ENCODE measurements at places on chromosomes 2 and 18.

GRCh38 chr2:51595836-51596235 lies 563.9 kb upstream of the NRXN1 start:
- no peak for DNase-seq

DNA sequence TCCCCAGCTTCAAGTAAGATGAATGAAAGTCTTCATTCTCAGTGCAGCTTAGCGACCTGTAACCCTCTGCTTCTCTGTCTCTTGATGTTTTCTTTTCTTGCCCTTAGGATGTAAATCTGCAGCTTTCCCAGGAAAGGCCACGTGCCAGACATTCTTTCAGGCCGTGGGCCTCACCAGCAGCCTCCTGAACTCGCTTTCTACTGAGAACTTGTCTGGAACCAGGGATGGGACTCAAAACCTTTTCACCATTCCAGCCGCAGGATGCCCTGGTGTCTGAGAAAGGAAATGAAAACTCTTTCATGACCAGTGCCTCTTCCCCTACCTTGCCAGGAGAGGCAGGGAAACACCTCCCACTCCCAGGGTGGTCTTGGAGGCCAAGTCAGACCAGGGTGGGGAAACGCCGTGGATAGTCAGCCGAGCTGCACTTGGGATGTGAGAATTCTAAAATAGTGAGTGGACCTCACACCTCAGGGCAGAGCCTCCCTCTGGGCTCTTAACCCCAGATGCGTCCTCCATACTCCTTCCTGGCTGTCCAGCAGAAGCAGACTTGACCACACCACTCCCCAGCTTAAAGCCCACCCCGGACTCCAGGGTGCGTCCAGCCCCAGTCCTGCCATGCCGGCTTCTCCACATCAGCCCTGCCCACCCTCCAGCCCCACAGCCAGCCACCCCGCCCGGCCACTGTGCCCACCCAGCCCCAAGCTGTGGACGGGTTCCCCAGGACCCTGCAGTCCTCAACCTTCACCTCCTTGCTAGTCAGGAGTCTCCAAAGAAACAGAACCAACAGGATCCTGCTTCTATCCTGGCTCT lies 115.5 kb downstream of the TWIST2 start:
- DNase-seq = no peak

DNA sequence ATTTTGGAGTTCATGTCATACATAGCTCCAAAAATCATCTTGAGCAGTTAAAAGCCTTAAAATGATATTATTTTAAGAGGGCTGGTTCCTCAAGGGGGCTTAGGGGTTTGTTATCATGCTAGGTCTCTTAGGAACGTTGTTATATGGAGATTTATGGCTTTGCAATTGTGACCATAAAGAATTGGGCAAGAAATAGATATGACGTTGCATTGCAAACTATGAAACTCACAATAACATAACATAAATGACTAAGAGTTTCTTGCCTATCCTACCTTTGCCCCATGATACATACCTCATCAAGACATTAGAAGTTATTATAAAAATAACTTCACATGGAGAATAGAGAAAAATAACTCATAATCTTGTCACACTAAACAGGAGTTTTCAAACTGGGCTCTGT lies 206.4 kb upstream of the SESTD1 start:
- DNase-seq = no peak

GRCh38 chr2:133171393-133172004 lies 396.8 kb downstream of the NCKAP5 start:
- peak; percentile 49 for DNase-seq

- DNase-seq = no peak
Observed at GRCh38 chr2:64593035-64593655, 60.6 kb downstream of the SERTAD2 start.

GRCh38 chr2:166125557-166125956 lies 2.3 kb downstream of the SCN1A start:
- DNase-seq = no peak

DNA sequence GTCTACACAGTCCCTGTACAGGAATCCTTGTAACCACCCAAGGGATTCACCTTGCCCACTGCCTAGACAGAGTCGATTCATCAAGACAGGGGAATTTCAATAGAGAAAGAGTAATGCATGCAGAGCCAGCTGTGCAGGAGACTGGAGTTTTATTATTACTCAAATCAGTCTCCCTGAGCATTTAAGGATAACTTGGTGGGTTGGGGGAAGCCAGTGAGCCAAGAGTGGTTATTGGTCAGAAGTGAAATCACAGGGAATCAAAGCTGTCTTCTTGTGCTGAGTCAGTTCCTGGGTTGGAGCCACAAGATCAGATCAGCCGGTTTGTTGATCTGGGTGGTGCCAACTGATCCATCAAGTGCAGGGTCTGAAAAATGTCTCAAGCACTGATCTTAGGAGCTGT lies 17.8 kb upstream of the FAM98A start:
- DNase-seq = no peak

DNA sequence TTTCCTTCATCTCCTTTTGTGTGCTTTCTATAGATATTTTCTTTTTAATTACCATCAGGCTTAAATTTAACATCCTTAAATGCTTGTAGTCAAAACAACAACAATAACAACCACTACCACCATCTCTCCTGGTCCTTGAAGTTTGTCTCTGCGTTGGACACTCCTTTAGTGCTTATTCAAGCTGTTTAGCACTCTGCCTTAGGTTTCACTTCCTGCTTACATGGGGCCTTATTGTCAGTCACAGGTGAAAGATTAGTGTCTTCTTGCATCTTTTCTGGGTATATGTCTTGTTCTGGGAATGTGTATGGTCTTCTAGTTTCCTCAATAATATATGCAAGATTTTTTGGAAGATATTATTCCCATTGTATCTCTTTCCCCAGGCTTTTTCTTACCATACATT lies 240.1 kb upstream of the NXPH2 start:
- no peak for DNase-seq

GRCh38 chr18:77360315-77361190 lies 110.9 kb downstream of the GALR1 start:
- DNase-seq = no peak

DNA sequence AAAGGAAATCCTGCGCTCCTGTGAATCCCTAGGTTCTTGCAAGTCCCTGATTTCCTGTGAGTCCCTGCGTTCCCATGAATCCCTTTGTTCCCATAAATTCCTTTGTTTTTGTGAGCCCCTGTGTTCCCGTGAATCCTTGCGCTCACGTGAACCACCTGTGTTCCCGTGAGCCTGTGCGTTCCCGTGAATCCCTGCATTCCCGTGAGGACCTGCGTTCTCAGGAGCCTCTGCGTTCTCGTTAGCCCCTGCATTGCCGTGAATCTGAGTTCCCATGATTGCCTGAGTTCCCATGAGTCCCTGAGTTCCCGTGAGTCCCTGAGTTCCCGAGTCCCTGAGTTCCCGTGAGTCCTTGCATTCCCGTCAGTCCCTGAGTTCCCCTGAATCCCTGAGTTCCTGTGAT lies 71.5 kb downstream of the SNTG2 start:
- no peak for DNase-seq

- no peak for DNase-seq
Observed at GRCh38 chr18:54263904-54264336, 5.4 kb upstream of the POLI start.

DNA sequence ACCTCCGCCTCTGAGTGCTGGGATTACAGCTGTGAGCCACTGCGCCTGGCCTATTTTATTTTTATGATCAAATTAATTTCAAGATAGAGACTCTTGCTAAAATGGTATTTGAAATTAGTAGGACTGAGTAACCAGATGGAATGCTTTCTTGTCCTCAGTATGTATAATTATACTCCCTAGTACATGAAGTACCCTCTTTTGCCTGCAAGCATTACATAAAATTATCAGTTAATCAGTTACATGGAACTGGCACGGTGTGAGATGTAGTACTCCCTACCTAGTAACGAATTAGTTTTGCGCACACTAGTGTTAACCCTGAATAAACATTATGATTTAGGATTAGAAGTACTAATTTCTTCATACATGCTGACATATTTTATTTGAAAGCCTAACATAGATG lies 41.6 kb downstream of the RBBP8 start:
- no peak for DNase-seq

DNA sequence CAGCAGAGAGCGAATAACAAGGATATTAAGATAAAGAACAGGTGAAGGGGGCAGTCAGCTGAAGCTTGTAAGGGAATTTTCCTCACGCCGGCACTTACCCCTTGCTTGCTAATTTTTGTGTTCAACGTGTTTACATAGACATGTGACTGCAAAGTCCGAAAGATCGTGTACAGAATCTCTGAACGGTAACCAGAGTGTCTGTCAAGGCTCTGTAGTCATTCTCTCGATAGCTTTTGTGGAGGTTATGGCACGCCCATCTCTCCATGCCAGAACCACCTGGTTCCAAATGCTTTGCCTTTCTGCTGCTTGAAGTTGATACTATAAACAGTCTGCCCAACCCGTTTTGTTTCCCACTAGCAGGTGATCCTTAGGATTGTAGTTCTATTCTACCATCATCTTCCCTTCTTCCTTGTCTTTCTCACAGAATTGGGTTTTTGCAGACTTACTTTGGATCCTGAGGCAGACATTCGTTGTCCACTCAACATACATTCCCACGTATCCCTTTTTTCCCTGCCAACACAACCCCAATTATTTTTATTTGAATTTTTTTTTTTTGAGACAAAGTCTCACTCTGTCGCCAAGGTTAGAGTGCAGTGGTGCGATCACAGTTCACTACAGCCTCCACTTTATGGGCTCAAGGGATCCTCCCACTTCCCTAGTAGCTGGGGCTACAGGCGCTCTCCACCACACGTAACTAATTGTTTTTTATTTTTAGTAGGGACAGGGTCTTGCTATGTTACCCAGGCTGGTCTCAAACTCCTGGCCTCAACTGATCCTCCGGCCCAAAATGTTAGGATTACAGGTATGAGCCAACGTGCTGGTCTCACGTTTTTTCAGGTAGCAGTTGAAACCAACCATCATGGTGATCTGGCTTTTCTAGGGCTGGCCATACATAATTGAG lies 1.3 kb upstream of the USP34 start:
- no peak for DNase-seq

- DNase-seq = peak; percentile 77
Observed at GRCh38 chr2:188788621-188789020, 185.6 kb upstream of the COL3A1 start.

DNA sequence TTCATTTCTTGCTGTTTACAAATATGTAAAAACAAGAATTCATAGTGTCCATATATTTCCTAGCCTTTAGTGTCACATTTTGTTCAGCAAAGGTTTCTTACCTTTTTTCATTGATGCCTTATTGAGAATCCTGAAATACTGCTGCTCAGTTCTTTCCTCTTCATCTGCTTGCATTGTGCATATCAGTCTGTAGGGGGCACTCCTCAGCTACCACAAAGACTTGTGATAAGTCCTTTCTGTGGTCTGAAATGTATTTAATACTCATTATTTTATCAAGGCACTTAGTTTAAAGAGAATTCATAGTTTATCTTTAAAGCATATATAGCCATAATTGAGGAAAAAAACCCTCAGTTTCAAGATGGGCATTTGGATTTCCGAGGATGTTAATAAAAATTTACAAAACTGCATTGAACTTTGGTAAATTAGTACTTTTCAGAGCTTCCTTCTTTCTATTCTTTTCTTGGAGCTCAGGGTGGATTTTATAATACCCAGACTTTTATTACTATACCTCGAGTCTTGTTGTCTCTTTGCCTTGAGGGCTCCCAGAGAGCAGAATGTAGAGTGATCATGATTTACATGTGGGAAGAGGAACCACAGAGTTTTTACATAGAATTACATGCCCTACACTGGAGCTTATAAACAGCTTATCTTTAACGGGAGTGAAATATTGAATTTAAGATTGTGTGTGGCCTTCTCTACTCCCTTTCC lies 570.1 kb downstream of the PLCL1 start:
- DNase-seq = peak; percentile 60

GRCh38 chr2:219803294-219803693 lies 175.9 kb downstream of the SLC4A3 start:
- DNase-seq = no peak

DNA sequence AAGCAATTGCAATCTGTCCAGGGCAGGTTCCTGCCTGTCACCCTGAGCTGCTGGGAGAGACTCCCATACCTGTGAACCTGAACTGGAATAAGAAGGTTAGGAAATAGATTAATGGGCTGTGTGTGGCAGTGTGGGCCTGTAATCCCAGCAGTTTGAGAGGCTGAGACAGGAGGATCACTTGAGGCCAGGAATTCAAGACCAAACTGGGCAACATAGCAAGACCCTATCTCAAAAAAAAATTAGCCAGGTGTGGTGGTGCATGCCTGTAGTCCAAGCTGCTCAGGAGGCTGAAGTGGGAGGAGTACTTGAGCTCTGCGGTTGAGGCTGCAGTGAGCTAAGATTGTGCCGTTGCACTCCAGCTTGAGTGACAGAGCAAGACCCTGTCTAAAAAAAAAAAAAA lies 127.7 kb upstream of the DSEL start:
- no peak for DNase-seq

- DNase-seq = no peak
Observed at GRCh38 chr2:15307526-15307925, 253.6 kb downstream of the NBAS start.

Measured in fibroblast of skin of left quadriceps (primary cell).